ENCODE measurements at places on chromosomes 4 and X.

GRCh38 chrX:8749697-8750096, 17.8 kb upstream of the ANOS1 start:
- no peak for DNase-seq

DNA sequence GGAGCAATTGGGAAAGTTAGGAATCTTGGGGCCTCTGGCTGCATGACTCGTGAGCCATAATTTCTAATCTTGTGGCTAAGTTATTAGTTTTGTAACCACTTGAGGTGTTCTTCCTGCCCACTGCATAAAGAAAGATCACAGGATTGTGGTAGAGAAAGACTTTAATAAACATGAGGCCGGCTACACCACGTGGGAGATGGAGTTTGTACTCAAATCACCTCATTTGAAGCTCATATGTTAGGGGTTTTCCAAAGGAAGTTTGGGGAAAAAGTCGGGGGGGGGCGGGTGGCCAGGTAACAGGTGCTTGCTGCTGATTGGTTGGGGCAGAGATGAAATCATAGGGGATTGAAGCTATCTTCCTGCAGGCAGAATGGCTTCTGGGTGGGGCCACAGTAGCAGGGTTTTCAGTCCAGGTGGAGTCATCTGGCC, 287.8 kb downstream of the ZNF674 start:
- no peak for DNase-seq

GRCh38 chr4:43837604-43838003, 611.0 kb downstream of the KCTD8 start:
- no peak for DNase-seq

GRCh38 chr4:41098093-41099048, 116.0 kb downstream of the APBB2 start:
- no peak for DNase-seq

GRCh38 chr4:105280338-105281123, 133.9 kb downstream of the TET2 start:
- no peak for DNase-seq

- DNase-seq = peak; percentile 87
Measured at GRCh38 chr4:38310446-38311043, 350.3 kb downstream of the PTTG2 start.

- no peak for DNase-seq
Measured at GRCh38 chrX:124860736-124861135, 458.9 kb upstream of the TEX13C start.

DNA sequence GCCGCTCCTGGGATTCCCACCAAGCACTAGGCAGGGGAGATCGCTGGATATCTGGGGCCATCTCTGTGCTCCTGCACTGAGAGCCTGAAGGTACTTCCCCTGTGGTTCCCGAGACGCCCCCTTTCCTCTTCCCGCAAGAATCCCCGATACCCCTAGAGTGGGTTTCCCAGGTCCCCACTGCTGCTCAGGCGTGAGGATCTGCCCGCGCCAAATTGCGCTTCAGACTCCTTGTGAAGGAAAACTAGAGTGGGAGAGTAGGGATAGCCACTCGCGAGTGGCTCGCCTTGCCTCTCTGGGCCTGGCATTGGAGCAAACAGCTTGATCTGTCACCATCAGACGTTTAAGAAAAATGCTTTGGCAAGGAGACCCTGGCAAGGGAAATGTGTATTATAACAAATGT, 1.5 kb downstream of the IL1RAPL2 start:
- no peak for DNase-seq

GRCh38 chr4:159149666-159150065, 46.8 kb downstream of the RAPGEF2 start:
- DNase-seq = no peak

DNA sequence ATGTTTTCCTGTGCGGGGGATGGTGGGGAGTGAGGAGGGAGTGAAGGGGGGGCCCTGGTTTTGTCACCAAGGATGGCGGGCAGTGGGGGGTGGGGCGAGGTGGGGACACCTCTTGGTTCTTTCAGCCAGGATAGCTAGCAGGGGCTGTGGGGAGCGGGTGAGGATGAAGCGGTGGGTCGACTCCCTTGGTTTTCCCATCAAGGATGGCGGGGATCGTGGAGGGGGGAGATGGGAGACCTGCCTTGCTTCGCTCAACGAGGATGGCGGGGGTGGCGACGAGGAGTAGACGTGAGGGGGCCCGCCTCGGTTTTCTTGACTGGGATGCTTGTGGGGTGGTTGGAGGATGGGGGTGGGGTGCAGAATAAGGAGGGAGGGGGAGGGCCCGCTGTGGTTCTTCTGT, 643 bp downstream of the FHL1 start:
- DNase-seq = no peak

DNA sequence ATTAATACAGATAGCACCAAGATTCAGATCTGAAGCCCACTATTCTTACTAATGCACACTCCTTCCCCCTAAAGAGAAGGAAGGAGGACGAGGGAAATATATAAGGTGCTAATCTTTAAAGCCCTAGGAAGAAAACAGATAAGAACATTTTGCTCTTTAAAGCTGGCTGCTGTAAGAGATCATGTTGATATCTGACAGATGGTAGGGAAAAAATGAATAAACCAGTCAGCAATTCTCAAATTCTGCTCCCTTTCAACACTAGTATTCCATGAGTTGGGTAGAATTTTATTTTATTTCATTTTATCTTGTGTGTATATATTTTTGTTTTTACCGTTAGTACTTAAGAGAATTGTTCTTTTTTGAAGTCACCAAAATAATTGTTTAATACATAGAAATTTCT, 19.2 kb downstream of the OTC start:
- DNase-seq = no peak

DNA sequence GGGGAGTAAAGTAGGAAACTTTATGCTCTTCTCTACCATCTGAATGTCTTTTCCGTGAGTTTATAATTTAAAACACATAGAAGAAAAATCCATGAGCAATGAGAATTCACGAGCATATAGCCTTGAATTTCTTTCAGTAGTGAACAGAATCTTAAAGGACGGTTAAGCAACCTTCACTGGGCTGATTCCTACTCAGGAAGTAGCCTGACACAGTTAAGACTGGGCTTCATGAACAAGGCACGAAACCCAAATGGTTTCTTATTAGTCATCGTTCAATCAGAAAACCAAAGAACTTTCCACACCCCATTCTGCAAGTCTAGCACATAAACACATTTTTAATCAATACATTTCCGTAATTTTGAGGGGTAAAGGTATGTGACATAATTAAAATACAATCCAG, 95.8 kb downstream of the SH3KBP1 start:
- no peak for DNase-seq

GRCh38 chrX:40922307-40922706, 162.9 kb upstream of the USP9X start:
- no peak for DNase-seq

- DNase-seq = no peak
Measured at GRCh38 chrX:12360986-12361598, 222.8 kb downstream of the FRMPD4 start.

- DNase-seq = no peak
Measured at GRCh38 chr4:6749340-6750171, 33.0 kb upstream of the KIAA0232 start.

- DNase-seq = no peak
Measured at GRCh38 chr4:53601251-53601764, 10.0 kb upstream of the LNX1 start.

- DNase-seq = no peak
Measured at GRCh38 chr4:27828843-27829242, 968.2 kb downstream of the STIM2 start.

DNA sequence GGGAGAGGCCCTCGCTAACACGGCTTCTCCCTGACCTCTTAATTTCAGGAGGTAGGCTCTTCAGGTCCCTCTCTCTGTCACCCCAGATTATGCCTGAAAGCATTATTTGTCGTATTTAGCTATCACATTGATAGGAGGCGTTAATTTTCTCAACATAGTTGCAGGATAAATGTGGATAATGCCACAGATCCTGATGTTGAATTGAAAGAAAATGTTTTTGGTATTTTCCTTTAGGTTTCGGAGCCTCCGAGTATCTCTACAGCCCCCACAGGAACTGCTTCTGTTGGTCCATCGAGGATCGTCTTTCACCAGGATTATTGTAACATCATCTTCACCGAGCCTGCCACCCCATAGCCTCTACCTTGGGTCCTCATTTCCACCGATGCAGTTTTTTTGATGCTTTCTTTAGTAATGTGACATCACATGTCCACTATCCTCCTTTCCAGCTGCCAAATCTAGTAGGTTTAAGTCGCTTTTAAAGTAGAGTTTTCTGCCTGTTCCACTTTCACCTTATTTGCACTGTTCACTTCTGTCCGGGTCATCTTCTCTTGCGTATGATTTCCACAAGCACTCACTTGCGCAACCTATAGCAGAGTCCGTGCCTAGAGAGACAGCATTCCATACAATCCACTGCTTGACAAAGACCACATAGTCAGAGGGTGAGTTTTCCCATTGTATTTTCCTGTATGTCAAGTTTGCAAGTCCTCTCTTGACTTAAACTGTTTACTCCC, 665 bp downstream of the TIGD2 start:
- DNase-seq = no peak

DNA sequence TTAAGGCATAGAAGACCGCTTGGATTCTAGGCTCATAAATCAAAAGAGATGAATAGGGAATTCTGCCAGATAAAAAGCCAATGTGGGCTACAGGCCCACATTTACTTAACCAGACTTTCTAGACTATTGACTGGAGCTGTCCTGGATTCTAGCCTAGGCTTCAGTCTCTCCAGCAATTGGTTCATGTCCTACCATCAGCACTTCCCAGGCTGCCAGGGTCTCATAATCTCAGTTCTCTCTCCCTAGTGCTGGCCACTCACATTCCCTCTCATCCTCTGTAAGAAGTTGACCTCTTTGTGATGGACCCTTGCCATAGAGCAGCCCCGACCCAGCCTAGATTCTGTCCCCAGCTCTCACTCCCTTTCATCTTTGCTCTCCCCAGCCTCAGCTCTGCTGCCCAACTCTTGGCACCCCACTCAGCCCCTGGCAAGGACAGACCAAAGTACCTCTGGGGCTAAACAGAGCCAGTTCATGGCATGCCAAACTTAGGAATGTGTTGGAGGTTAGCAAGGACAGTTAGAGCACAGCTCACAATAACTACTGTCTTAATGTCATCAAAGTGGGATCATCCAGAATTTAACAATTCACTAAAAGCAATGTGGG, 396.2 kb downstream of the INPP4B start:
- DNase-seq = no peak

DNA sequence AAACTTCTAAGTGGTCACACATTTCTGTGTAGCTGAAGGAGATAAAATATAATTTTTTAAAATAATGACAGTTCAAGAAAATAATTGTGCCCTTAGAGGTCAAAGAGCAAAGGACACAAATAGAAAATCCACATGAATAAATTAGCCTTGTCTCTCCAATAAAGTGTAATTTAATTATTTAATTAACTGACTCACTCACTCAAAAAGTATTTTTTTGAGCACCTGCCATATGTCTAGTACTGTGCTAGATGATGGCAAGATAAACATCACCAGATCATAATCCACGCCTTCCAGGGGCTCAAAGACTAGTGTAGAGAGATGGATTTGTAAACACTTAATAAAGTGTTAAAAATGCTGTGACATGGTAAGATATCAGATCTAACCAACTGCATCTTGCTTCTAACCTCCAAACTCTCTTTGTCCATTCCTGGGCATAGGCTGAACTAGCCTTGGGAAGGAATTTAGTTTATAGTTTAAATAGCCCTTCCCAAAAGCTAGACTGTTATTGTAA, 112.5 kb downstream of the SCLT1 start:
- no peak for DNase-seq

- no peak for DNase-seq
Measured at GRCh38 chr4:152359208-152360044, 176.5 kb downstream of the FBXW7 start.

DNA sequence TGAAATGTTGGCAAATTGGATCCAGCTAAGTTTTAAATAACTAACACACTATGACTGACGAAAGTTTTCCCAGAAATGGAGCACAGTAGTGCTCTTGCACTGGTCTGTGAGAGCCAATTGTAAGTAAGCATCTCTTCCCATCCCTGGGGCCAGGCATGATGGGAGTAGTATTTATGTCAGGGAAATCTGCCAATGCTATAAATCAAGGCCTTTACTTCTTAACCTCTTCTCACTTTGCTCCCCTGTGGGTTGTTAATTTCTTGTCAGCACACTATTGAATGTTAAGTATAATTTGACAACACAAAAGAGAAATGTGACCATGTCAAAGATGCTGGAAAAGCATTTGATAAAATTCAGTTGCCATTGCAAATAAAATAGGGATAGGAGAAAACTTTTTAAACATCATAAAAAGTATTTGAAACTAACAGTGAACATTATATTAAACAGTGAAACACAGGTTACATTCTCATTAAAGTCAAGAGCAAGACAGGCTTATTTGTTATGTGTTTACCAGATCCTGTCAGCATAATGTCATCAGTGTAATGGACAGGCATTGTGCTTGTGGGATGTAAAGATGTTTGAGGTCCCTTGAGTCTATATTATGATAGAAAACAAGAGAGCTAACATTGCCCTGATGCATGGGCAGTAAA, 5.0 kb downstream of the F8A1 start:
- DNase-seq = no peak

GRCh38 chr4:130855533-130855932, 1759.6 kb downstream of the C4orf33 start:
- DNase-seq = no peak

GRCh38 chr4:20592663-20593062, 107.6 kb upstream of the PACRGL start:
- no peak for DNase-seq

GRCh38 chr4:126269106-126269505, 954.4 kb downstream of the FAT4 start:
- no peak for DNase-seq

DNA sequence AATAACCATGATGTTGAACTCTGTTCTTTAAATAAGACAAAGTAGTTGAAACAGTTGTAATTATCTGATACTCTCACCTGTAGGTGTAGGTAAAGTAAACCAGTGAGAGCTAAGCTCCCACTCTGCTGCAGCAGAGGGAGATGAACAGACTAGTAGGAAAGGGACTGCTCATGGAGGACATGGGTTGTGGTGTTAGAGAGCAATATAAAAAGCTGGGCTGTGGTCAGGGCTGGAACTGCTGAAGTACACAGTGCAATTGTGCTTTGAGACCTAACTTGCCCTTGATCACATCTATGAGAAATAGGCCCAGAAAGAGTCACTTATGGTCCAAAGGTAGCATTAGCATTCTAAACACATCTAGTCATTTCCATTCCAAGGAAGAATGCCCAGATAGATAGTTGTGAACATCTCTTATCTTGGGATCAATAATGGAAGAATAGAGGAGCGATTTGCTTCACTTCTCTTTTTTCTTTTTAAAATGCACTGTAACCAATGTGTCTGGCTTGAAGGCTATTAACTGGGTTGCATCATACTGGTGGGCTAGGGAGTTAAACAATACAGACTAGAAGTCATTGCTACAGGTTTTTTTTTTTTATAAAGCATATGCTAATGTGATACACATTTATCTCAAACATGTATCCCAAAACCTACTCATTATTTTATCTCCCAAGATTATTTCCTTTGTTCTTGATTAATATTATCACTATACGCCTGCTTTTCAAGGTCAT, 251.3 kb upstream of the CENPE start:
- DNase-seq = no peak

GRCh38 chr4:156439576-156440200, 486.0 kb upstream of the CTSO start:
- DNase-seq = no peak

- DNase-seq = no peak
Measured at GRCh38 chr4:31908261-31908660, 1188.1 kb downstream of the PCDH7 start.

GRCh38 chrX:102976286-102976685, 39.2 kb downstream of the RAB40AL start:
- no peak for DNase-seq

GRCh38 chrX:131762802-131763234, 218.9 kb downstream of the OR13H1 start:
- no peak for DNase-seq
